Activated T-cell treated with anti-CD3 and anti-CD28 coated beads, Interleukin-2, amount 50 U/mL, for 48 hours (primary cell): ENCODE measurements at places on chromosomes 5 and 9.

DNA sequence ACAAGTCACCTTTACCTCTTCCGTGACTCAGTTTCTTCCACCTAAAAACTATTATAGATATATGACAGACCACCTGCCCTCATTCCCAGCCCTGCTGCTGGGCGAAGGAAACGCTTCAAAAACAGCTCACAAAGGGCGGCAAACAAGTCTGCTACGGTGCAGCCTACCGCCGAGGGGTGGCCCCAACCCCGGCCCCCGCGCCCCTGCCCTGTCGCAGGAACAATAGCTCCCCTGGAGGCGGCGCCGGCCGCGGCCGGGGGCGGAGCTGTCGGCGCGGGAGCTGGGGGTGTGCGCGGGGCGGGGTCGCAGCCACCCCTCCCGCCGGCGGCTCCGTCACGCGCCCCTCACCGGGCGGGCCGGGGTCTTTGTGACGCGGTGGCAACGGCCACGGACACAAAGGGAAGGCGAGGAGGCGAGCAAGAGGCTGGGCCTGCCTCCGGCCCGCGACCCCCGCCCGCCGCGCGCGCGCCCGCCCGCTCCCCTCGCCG lies at the start of gene TMEFF1:
Gene TMEFF1 (plus strand): TSS at position 362 of the 488 bp plus-strand sequence. CDS start 396 bp downstream, outside the sequence.
- peak; percentile 68 for DNase-seq

- no peak for DNase-seq
Measured at GRCh38 chr9:4814913-4815312, 22.2 kb downstream of the RCL1 start.

DNA sequence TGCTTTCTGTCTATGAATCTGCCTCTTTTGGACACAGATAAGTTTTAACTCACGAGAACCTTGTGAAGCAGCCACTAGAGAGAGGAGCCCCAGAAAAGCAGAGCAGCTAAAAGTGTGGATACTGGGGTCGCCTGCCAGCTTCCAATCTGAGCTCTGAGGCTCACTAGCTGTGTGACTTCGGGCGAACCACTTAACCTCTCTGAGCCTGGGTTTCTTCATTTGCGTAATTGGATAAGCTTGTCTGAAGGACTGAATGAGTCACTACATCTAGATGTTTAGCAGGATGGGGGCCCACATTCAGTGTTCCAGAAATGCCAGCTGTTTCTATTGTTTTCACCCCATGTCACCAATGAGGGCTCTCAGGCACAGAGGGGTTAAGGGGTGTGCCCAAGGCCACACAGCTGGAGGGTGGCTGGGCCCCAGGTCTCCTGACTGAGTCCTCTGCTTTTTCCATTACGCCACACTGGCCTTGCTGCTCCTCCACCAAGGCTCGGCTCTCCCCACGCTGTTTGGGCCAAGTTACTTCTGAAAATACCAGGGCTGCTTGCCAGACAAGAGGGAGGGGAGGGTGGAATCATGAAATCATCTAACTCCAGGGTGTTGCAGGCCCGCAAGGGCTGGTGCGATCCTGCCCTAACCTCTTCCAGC lies 36.2 kb downstream of the SH3PXD2B start:
- DNase-seq: no peak

- DNase-seq: no peak
Measured at GRCh38 chr5:106418196-106418595, 1252.5 kb downstream of the EFNA5 start.

GRCh38 chr9:86328156-86328555 lies 26.1 kb downstream of the TUT7 start:
- DNase-seq: no peak

GRCh38 chr5:132104556-132104955 lies 31.0 kb downstream of the CSF2 start:
- peak; percentile 27 for DNase-seq

DNA sequence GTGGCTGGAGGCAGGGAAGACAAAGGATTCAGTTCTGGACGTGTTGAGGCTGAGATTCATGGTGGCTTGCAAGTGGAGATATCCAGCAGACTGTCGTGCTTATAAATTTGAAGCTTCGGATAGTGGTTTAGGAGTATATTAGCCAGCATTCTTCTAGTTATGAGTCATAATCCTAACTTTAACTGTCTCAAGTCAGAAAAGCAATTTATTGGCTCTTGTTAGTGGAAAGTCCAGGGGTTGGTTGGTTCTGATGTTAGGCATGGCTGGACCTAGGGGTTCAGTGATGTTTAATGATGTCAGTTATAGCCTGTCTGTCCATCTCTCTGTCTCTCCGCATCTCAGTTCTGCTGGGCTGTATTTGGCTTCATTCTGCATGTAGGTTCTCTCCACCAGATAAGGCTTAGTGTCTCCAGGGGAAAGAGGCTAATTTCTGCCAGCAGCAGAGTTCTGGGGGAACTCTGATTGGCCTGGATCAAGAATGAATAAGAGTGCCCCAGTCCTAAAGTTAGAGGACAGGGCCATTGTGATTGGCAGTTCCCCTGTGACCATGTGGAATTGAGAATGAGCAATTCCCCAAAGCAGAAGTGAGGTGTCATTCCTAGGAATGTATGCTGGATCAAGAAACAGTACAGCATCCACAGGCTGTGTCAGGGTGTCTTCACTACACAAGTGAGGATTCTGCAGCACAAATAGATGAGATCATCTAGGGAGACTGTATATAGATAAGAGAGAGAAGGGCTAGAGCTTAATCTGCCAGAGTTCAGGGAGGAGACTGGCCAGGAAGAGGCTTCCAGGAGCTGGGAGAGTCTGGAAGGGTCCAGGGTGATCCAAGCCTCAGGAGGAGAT lies 72.9 kb upstream of the SHB start:
- no peak for DNase-seq

- peak; percentile 74 for DNase-seq
Measured at GRCh38 chr5:151315998-151316597, 12.5 kb upstream of the SLC36A3 start.

- DNase-seq: no peak
Measured at GRCh38 chr5:52947208-52947607, 41.9 kb upstream of the ITGA2 start.

DNA sequence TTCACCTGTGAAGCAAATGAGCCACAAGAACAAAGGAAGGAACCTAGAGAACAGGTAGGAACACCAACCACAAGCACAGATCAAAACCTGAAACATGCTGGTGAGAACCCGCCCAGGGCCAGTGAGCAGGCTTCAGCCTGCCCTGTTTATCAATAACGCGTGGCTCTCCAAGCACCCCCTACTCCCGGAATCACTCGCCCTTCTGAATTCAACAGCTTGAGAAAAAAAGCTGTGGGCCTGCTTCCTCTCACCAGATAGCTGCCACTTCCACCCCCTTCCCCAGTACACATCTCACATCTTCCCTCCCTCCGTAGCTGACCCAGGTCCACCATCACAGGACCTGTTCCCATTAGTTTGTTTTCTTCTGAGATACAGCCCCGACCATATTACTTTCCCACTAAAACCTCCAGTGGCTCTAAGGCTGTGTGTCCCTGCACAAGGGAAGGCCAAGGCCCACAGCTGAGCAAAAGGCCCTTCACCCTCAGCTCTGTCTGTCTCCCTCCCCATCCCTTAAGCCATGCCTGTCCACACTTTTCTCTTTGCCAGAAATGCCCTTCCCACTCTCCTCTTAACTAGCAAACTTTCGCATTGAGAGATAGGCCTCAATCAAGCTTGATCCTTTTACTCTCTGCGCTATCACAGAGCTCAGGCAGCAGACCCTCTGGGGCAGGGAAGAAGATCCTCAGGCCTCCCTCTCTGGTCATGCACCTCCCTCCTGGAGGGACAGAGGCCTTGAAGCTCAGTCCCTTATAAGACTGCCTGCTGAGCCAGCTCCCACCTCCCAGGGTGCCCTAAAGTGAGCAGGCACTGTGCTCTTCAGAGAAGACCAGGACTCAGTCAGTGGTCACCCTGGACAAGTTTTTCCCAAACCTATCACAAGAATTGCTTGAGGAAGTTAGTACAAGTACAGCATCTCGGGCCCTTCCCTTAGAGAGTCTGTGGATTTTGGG lies 30.1 kb downstream of the B4GALT1 start:
- DNase-seq: no peak

DNA sequence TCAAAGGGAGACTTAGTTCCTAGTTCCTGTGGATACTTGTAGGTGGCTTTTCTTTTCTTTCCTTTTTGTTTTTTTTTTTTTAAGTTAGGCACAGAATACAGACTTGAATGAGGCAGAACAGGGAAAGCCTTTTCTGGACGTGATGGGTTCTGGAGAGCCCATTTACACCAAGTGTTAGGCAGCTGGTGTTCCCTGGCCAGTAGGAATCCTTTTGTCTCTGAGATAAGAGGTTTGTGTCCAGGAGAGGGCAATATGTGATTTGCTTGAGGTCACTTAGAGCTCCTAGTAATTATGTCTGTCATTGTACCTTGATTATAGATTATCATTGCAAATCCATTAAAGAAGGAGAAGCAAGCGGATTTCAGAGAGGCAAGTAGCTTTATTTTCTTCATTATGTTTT lies 9.1 kb downstream of the MEGF10 start:
- DNase-seq: no peak

- no peak for DNase-seq
Measured at GRCh38 chr5:131361677-131362315, 97.9 kb downstream of the CDC42SE2 start.

DNA sequence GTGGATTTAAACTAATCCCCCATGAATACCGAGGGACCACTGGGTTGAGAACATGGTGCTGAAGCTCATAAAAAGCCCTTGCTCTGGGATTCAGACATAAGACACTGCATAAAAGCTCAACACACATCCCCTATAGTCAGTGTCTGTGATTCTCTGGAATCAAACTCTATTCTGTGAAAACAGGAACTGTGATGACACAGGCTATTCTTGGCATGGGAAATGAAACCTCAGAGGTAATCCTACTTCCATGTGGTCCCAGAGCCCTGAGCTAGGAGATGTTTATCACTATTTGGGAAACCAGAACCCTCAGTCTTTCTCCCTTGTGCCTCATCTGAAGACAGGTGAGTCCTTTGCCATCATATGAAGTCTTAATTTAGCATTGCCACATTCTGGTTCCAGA lies 135.4 kb upstream of the PRSS3 start:
- no peak for DNase-seq

GRCh38 chr9:78368236-78368635 lies 71.3 kb downstream of the PSAT1 start:
- DNase-seq: no peak

- no peak for DNase-seq
Measured at GRCh38 chr9:128909859-128910258, 10.9 kb upstream of the PHYHD1 start.

DNA sequence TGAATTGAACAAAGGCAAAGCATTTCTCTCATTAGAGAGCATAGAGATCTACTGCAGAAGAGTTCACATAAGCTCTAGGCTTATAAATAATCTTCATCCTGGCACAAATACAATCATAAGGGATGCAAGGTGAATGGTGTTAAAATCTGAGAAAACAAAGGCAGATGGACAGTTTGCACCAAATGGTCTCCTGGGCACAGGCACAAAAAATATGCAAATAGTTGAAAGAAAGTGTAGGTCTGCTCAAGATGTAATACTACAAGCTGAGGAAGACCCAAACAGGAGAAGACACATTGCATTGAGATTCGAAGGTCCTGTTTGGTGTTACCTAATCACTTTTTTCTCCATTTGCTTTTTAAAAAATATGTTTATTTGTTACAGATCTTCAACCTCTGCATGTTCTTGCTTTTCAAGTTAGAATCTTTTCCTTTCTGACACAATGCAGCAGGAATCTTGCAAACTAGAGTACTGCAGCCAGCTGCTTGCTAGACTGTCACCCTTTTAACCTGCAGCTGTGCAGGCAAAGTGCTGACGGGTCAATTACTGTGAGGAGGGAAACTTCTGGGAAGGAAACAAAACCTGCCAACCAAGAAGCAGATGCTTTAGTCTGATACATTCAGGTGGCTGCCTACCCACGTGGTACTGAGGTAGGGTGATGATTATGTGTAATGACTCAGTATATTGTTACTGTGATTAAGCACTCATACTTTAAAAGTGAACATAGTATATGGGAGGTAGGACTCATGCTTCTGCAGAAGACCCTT lies 1048.6 kb upstream of the SEMA6A start:
- DNase-seq: no peak

GRCh38 chr5:54440456-54440893 lies 15.0 kb upstream of the HSPB3 start:
- no peak for DNase-seq

DNA sequence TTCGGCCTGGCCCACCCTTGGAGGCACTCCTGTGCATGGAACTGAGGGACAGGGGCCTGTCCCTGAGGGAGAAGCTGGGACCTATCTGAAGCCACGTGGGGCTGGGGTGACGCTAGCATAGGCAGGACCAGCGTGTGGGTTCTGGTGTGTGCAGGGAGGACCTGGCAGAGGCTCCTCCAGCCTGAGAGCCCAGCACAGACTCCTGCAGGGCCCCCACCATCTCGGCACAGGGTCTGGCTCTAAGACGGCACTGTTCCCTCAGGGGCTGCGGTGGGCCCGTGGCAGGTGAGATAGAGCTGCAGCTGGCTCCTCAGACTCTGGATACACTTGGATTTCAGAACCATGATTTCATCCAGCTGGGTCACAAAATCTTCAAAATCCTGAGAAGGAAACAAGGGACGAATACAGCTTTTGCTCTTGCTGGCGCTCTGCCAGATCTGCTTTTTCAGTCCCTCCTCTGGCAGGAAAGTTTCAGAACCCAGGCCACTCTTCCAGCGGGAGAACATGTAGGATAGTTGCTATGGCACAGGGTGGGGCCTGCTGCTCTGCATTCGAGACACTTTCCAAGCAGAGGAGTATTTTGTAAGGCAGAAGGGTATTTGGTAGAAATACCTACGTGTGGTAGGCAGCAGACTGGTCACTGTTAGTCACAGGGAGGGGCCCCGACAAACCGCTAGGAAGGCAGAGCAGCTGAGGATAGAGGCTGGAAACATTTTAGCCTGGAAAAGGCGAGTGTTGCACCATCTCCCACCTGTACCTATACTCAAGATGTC lies 74.7 kb downstream of the KIF24 start:
- DNase-seq: no peak

GRCh38 chr9:31799953-31800609 lies 584.4 kb upstream of the ACO1 start:
- no peak for DNase-seq

DNA sequence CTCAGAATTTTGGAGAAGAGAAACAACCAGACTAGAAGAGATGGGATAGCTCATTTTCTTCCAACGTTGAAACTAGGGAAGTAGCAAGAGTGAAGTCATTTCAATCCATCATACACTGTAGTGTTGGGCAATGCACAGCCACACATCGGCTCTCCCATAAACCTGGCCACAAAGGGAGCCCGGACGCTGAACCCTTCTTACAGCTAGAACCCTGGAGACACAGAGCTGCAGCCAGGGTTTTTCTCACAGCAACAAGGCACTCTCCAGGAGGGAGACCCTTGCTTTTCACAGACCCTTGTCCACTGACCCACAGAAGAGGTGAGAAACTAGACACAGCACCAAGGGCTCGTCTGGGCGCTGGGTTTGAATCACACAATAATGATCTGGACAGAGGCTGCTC lies 101.4 kb upstream of the FSTL4 start:
- DNase-seq: no peak

- no peak for DNase-seq
Measured at GRCh38 chr5:172999974-173000373, 16.4 kb downstream of the ATP6V0E1 start.

DNA sequence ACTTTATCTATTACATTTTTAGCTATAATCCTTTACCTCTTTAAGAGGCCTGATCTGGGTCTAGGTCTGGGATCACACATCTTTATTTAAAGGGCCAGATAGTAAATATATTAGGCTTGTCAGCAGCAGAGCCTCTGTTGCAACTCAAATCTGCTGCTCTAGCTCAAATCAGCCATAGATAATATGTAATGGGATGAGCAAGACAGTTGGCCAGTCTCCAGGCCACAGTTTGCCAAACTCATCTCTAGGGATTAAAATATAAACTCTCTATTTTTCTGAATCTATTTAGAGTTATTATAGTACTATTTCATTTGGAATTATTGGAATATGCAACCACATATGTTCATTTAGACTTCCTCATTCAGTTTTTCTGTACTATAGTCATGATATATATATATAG lies 115.9 kb upstream of the MINAR2 start:
- DNase-seq: no peak

- DNase-seq: no peak
Measured at GRCh38 chr9:69377291-69377690, 52.3 kb downstream of the ENTREP1 start.
